ENCODE measurements at places on chromosomes 3 and 15.
A peak's percentile ranks its signal among the peaks of the same experiment; 100 is the strongest.

GRCh38 chr15:68417051-68417450, 14.9 kb downstream of the ITGA11 start:
- no peak for DNase-seq

DNA sequence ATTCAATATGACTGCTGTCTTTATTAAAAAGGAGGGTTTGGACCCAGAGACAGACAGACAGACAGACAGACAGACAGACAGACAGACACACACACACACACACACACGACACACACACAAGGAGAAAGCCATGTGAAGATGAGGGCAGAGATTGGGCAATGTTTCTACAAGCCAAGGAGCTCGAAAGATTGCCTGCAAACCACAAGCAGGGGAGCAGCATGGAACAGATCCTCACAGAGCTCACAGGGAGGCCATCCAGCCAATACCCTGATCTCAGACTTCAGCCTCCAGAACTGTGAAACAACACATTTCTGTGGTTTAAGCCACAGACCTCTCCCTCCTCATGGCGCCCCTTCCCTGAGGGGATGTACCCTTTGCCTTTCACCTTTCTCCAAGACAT, 35.8 kb upstream of the ABHD2 start:
- no peak for DNase-seq

DNA sequence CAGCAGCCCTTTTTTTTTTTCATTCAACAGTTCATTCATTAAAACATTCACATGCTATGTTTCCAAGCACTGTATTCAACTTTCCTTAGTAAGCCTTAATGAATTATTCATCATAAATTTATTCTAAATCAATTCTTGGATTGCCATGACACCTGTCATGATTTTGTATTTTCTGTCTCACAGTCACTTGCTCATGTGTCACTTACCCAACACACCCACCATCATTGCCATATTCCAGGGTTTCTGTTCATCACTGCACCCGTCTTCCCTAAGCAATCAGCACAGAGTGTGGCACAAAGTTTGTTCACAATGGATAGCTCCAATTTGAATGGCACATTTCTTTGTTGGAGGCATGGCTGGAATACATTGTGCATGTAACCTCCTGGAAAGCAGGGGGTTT, 27.2 kb downstream of the CPNE4 start:
- no peak for DNase-seq

- DNase-seq: peak; percentile 43
Observed at GRCh38 chr3:69250014-69250413, 127.6 kb upstream of the LMOD3 start.

- no peak for DNase-seq
Observed at GRCh38 chr3:153343988-153344782, 182.2 kb downstream of the RAP2B start.

DNA sequence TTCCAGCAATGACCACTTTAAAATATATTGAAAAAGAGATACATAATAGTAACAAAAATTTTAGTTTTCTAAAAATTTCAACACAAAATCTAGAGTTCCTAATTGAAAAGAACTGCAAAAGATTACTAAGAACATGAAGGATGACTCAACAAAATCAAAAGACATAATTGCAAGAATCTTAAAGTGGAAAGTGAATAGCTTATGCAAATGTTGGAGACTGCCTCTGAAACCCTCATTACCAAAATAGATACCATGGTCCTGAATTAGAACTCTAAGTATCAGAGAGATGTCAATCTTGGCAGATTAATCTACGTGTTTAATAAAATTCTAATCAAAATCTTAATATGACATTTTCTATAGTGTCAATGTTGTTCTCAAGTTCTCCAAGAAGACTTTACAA, 60.7 kb upstream of the SGO1 start:
- no peak for DNase-seq

- no peak for DNase-seq
Observed at GRCh38 chr3:27633224-27633545, 88.9 kb downstream of the EOMES start.

- no peak for DNase-seq
Observed at GRCh38 chr3:40109641-40110490, 199.6 kb upstream of the EIF1B start.

- no peak for DNase-seq
Observed at GRCh38 chr15:68304589-68305337, 27.2 kb downstream of the FEM1B start.

- no peak for DNase-seq
Observed at GRCh38 chr15:86322629-86323028, 243.0 kb downstream of the AGBL1 start.

DNA sequence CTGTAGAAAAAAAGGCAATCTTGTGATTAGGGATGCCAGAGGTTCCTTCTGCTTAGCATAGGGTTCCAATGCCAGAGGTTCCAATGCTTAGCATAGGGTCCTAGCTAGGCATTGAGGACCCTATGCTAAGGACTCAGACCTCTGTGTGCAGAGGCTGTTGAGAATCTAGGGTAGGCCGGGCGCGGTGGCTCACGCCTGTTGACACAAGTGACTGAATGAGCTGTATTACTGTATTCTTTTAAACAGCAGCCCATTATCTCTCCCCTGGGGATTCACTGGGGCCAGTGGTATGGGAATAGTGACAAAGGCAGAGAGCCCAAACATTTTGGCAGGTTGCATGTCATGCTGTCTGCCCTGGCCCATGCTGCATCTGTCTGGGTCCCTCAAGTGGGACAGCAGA, 16.2 kb downstream of the PAK6 start:
- no peak for DNase-seq

GRCh38 chr15:58336161-58336560, 95.6 kb upstream of the LIPC start:
- no peak for DNase-seq

DNA sequence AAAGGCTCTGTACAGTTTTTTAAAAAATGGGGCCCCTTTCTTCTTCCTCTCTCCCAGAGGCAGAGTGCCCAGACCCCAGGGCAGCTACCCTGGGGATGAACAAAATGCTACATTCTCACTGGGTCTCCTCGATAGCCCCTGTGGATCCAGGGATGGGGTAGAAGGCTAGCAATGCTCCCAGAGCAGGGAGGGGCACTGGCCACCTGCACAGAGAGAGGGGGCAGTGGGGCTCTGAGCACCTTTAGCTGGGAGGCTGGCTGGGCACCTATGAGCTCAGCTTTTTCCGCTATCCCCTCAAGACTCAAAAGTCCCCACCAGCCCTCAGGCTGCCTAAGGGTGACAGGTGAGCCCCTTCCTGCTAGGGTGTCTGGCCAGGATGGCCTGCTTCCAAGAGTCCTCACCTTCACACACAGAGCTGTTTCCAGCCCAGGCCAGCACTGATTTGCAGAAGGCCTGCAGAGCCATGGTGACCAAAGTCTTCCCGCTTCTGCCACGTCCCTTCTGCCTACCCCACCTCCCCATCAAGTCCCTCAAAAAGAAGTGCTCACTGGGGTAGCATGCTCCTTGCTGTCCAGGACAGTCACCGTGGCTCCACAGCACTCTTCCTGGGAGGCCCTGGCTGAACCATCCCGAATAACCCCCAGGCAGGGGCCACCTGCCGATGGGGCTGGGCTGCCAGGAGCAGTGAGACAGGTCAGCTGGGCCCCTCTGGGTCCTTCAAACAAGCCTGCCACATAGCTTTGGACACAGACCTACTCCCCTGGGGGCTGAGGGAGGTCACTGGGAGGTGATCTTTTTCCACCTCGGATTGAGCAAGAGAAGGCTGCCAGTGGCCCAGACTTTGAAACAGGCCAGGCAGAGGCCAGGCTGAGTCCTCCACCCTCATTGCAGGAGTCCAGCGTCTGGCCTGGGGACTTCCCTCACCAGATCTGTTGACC, 20.4 kb downstream of the BMF start:
- no peak for DNase-seq

GRCh38 chr3:64027658-64028057, 4.4 kb upstream of the PSMD6 start:
- DNase-seq: no peak

DNA sequence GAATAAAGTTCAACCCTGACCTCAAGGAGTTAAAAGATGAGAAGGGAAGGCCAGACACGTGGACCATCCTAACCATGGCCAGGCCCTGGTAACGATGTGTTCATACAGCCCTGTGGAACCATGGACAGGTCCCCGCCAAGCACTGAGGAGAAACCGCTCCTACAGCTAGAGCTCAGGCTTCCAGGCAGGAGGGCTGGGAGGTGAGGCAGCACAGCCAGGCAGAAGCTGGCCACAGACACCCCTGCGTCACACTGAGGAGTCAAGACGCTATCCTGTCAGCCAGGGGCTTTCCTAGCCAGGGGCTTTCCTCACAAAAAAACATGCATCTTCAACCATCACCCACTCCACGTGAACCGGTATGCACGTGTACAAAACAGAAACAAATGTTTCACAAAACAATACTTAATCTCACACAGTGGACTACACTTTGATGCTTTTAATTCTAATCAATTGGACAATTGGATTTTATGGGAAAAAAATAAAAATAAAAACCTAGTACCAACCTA, 73.2 kb downstream of the TBC1D2B start:
- no peak for DNase-seq

DNA sequence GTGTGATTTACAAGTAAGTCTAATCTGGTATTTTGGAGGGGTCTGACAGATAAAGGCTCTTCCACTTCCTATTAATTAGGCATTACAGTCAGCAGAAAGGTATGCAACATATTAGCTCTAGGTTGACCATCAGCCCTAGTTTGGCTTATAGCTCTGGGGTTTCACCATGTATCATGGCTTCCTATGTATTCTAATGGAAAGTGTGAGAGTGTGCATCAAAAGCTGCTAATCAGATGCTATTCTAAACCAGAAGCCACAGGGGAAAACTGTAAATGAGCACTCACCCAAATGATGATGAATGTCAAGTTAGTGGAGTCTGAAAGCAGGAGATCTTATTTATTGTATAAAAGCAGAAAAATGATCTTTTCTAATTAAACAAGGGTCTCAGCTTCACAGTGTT, 149.2 kb upstream of the MITF start:
- DNase-seq: no peak

Measured in effector memory CD4-positive, alpha-beta T cell (primary cell).